ENCODE measurements at places on chromosomes 7 and 10. TPM values are rescaled to one million over a fixed set of nuclear protein-coding genes. Genes with fewer than 3 reads are reported as not detected.

DNA sequence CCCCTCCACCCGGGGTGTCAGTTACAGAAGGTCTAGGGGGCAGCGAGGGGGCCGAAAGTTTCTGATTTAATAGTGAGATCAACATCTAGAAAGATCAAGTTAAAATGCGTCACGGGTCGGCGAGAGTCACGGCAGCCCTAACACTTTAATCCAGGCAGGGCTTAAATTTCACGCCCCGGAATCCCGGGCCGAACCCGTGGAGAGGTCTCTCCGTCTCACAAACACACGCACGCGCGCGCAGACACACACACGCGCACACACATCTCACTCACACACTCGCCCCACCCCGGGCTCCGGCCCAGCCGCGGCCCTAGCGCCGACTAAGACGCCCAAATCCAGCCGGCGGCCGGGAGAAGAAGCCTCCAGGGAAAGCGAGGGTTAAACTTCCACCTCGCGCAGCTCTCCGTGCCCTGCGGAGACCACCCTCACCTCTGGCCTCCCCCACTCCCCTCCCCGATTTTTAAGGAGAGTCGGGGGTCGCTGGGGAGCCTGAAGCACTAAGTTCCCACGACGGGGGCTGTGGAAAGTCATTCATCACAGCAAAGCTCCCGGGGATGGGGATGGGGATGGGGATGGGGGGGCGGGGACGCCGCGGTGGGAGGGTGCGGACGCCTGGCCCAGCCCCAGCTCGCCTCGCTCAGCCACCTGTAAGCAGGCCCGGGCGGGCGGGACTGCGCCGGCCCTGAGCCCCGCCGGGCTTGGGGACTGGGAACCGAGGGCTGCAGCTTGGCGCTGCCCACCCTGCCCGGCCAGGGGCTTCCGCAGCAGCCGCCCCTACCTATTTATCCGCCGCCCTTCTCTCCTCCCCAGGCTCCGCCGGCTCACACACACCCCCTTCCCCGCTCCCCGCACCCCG, 1.6 kb downstream of the PDGFA start:
- no peak for DNase-seq

The GIMAP6 gene
- 27.3 TPM for polyA plus RNA-seq

The ABCB1 gene
- polyA plus RNA-seq, result 0.43 TPM

The MKI67 gene
- 61.7 TPM for polyA plus RNA-seq

The OR2A12 gene
- polyA plus RNA-seq, result 0.04 TPM

The ENTPD1 gene
- polyA plus RNA-seq, result 23.7 TPM

Measured in right lung (tissue), 10 donors.